HT-29 (cell line): ENCODE measurements at places on chromosomes 2 and 18.

- DNase-seq, result no peak
Observed at GRCh38 chr2:23753291-23754010, 173.5 kb downstream of the ATAD2B start.

DNA sequence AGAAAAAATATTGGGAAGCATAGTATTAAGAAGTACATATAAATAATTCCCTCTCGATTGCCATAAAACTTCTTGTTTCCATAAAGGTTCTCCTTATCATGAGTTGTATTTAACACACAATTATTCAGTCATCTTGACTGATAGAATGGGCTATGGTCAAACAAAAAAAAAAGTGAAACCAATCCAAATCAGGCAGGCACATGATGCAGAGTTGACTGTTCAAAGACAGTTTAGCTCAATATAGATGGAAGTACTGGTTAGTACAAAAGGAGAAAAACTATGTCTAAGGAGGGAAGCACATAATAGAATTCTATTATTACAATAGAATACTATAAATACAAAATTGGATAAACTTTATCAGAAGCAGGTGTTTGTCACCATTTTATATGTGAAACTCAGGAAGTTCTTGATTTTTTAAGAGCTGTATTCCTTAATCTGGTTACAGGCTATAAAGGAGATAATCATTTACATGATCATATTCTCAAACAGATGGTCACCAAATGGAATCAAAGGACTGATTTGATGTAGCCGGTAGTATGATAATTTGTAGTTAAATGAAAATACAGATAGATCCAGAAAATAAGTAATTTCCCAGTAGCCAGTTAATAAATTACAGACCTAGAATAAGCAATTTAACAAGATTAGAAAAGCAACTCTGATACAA is 18.2 kb upstream of the CALCRL start:
- no peak for DNase-seq

DNA sequence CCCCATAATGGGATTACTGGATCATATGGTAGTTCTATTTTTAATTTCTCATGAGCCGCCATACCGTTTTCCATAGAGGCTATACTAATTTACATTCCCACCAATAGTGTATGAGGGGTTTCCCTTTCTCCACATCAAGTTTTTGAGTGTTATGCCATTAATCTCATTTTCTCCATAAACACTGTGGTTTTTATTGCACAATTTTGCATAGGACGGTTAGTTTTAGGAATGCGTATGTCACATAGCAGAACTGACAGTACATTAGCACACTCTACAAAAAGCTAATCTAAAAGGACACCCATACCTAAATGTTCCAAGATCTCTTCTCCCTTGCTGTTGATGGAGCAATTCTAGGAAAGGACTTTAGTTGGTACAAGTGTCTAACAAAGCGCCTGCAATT is 32.5 kb downstream of the DARS1 start:
- no peak for DNase-seq

DNA sequence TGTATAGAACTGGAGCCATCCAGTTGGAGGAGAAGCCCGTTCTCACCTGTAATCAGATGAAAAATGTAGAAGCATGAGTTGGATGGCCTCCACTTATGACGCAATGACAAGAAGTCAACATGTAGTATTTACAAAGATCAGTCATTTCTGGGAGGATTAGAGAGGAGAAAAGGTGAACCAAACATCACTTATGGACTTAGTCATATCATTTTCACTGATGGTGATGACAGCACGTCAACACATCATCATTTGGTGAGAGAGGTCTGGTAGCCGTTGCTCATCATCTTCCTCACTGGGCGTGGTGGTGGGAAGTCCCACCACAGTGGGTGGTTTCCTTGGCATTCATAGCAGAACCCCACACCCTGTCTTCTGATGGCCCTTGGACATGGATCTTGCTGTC is 264.2 kb upstream of the EPAS1 start:
- DNase-seq, result no peak

GRCh38 chr2:68237404-68237803 is 14.9 kb downstream of the PPP3R1 start:
- DNase-seq, result no peak

DNA sequence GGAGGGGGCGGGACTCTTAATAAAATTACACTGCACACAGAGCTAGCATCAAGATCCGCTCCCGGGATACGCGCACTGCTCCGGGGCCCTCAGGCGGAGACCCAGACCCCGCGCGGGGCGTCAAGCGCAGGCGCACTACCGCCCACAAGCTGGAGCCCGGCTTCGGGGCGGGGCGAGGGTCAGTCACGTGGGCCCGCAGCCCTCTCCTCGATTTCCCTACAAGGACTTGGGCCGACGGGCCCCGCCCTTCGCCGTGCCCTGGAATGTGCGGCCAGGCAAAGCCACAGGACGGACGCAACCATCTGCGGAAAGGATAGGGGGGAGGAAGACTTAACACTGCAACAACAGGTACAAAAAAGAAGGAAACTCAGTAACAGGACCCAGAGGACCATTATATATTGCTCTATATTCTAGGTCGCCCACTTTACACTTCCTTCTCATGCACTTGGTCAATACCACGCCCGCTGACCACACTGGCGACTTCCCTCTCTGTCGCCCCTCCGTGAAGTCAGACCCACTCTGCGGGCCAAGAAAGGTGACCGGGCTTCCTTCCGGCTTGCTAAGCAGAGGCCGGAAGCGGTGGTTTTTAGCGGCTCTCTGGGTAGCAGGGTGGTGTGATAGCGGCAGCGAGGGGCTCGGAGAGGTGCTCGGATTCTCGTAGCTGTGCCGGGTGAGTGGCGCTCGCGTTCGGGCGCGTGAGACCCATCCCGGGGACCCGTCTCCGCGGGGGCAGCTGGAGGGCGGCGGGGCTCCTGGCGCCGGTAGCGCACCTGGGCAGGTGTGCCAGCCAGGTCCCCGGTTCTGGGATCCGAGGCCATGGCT is at the start of gene MYL12A:
Gene MYL12A (plus strand): TSS at position 562 of the 822 bp plus-strand sequence. CDS start 5,447 bp downstream, outside the sequence.
- peak; percentile 100 for DNase-seq

GRCh38 chr2:16214861-16215260 is 274.5 kb downstream of the MYCN start:
- no peak for DNase-seq

GRCh38 chr2:94762600-94762999 is 108.6 kb upstream of the TEKT4 start:
- peak; percentile 21 for DNase-seq

- DNase-seq, result no peak
Observed at GRCh38 chr2:85330839-85331636, 3.2 kb upstream of the TGOLN2 start.

DNA sequence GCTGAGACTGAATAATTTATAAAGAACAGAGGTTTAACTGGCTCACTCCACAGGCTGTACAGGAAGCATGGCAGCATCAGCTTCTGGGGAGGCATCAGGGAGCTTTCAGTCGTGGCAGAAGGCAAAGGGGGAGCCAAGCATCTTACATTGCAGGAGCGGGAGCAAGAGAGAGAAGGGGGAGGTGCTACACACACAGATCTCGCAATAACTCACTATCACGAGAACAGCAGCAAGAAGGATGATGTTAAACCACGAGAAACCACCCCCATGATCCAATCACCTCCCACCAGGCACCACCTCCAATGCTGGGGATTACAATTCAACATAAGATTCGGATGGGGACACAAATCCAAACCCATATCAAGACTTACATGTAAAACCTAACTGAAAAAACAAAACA is 17.8 kb upstream of the MATN3 start:
- no peak for DNase-seq

GRCh38 chr18:14943486-14943885 is 195.5 kb downstream of the ANKRD30B start:
- no peak for DNase-seq

GRCh38 chr2:176556373-176556772 is 287.1 kb downstream of the MTX2 start:
- no peak for DNase-seq

DNA sequence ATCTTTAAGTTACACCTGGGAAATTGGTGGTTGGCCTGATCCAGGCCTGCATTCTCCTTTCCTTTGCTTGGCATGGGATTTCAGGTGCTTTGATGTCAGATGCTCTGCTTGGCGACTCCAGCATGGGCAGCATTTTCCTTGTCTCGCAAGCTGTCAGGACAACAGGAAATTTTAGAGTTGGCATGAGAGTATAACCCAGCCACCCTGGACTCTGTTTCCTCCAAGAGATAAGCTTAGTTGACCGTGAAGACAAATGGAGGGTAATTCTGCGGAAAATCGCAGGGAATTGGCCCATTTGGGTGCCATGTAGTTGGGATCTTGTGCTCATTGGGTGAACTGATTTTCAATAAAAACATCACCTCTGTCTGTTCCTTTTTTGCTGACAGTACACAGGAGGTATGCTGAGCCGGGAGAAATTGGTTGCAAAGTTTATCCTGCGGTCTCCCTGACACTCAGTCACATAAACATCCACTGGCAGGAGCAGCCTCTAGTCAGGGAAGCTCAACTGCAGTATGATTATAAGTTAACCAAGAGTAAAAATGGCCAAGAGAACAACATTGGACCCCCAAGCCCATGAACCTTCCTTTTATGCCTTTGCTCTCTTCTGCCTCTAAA is 409.9 kb downstream of the SETBP1 start:
- DNase-seq, result no peak

DNA sequence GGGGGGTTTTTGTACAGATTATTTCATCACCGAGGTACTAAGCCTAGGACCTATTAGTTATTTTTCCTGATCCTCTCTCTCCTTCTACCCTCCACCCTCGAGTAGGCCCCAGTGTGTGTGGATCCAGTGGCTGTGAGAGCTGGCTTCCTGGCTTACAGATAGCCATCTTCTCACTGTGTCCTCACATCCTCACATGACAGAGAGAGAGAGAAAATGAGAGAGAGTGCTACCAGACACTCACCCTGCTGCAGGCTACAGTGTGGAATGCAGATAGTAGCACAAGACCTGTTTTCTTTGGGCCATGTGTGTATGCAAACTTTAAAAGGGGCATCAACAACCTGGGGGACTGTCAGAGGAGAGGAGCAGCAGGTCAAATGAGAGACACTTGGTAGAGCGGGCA is 9.5 kb downstream of the KCNK3 start:
- no peak for DNase-seq

DNA sequence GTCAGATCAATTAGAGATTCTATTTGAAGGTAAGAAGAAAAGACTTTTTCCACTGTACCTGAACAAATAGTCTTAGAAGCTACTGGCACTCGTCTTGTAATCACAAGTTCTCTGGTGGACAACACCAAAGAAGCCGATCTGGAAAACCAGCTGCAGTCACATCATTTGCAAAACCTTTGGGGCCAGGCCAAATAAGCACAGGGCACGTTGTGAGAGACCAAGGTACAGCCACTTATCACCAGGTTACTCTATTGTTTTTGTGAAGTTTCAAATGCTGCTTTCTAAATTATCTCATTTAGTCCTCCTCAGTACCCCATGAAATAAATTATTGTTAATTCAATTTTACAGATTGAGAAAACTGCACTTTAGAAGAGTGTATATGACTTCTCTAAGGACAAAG is 18.5 kb downstream of the ROCK1 start:
- DNase-seq, result no peak

DNA sequence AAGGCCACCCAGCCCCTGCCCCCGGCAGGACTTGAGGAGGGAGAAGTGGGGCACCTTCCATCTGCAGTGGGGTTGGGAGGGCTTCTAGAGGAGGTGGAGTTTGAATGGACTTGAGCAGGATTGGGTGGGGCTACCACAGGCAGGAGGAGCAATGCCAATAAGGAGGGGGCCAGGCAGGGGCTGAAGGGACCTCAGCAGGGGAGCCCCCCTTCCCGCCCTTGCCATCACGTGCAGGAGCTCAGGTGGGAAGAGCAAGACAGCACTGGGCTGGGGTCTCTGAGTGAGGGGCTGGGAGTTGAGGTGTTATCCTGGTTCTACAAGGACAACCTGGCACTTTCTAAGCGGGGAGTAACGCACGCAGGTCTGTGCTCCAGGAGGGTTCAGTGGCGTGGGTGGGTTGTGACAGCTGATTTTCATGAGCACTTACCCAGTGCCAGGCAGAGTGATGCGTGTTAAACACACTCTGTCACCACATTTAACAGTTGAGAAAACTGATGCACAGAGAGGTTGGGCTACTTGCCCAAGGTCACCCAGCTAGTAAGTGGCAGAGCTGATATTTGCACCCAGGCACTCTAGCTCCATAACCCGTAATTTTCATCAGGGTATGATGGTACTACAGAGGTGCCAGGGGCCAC is 4.8 kb downstream of the CHRND start:
- DNase-seq, result no peak

DNA sequence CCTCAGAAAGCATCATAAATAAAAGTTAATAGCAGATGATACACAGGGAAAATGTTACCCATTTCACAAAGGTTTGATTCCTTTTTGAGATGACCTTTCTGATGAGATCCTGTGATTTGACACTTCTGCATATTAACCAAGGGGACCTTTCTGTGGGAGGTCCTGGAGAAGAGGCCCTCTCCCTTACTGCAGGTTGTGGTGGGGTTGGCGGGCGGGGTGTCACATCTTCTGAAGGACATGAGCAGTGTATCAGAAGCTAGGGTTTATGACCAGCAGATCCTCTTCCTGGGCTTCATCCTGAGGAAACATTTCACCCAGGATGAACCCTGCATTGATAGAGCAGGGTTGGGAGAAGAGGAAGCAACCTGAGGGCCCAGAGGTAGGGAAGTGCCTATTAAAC is 37.2 kb upstream of the SCLY start:
- DNase-seq, result no peak

GRCh38 chr2:41111836-41112627 is 660.1 kb upstream of the SLC8A1 start:
- no peak for DNase-seq

DNA sequence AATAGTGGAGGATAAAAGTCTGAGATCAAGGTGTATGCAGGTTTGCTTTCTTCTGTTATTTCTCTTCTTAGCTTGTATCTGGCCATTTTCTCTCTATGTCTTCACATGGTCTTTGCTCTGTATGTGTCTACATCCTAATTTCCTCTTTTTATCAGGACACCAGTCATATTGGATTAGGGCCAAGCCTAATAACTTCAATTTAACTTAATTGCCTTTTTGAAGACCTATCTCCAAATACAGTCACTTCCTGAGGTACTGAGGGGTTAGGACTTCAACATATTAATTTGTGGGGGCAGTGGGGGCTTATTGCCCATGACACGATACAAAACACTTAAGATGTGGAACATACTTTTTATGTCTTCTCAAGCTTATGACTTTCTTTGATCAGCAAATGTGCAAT is 632.9 kb upstream of the CELF4 start:
- no peak for DNase-seq

DNA sequence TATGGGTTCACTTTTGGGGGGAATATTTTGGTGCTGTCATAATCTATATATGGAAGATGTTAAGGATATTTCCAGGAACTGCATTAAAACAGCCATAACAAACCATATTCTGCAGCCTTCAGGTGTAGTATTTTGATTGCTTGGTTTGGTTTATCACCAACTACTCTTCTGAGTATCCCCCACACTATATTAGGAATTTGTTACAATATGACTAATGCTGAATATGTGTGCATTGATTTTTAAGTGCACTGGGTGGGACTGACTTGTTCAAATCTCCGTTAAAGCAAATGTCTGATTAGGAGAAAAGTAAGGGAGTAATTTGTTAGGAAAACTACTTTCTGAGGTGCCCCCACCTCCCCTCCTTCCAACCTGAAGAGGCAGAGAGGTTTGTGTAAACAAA is 47.7 kb downstream of the SPTBN1 start:
- no peak for DNase-seq

- no peak for DNase-seq
Observed at GRCh38 chr18:58903533-58903932, 38.9 kb downstream of the ZNF532 start.
